NB4 (cell line): ENCODE measurements at places on chromosomes 4 and X.

GRCh38 chrX:48904180-48904579 lies 6.5 kb downstream of the PQBP1 start:
- DNase-seq, result no peak

DNA sequence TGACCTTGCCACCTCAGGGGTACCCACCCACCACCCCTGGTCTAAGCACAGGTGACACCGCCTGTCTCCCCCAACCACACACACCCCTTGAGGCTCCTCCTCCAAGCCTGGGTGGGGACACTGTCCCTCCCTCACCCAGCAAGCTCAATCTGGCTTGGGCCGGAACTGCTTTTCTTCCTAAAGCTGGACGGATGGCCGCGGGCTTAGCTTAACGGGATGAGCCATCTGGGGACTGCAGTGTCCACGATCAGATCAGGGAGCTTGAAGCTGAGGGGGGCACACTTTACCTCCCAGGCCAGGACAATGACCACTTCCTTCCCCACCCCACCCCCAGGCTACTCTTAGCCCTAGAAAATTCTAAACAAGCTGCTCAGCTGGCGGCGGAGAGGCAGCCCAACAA lies 1.0 kb upstream of the SLC6A8 start:
- no peak for DNase-seq

- peak; percentile 74 for DNase-seq
Observed at GRCh38 chr4:102867278-102868152, 1.3 kb upstream of the CISD2 start.

DNA sequence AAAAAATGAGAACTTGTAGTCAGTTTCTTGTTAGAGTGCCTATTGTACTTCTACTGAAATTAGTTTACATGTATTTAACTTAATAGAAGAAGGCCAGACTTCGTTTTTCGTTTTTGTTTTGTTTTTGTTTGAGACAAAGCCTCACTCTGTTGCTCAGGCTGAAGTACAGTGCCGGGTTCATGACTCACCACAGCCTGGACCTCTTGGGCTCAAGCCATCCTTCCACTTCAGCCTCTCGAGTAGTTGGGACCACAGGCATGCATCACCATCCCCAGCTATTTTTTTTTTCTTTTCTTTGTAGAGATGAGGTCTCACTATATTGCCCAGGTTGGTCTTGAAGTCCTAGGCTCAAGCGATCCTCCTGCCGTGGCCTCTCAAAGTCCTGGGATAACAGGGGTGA lies 793.9 kb downstream of the ADGRL3 start:
- DNase-seq, result no peak

GRCh38 chr4:139629436-139630125 lies 36.0 kb upstream of the MGST2 start:
- no peak for DNase-seq

- peak; percentile 7 for DNase-seq
Observed at GRCh38 chr4:81470456-81471297, 1.0 kb downstream of the RASGEF1B start.

DNA sequence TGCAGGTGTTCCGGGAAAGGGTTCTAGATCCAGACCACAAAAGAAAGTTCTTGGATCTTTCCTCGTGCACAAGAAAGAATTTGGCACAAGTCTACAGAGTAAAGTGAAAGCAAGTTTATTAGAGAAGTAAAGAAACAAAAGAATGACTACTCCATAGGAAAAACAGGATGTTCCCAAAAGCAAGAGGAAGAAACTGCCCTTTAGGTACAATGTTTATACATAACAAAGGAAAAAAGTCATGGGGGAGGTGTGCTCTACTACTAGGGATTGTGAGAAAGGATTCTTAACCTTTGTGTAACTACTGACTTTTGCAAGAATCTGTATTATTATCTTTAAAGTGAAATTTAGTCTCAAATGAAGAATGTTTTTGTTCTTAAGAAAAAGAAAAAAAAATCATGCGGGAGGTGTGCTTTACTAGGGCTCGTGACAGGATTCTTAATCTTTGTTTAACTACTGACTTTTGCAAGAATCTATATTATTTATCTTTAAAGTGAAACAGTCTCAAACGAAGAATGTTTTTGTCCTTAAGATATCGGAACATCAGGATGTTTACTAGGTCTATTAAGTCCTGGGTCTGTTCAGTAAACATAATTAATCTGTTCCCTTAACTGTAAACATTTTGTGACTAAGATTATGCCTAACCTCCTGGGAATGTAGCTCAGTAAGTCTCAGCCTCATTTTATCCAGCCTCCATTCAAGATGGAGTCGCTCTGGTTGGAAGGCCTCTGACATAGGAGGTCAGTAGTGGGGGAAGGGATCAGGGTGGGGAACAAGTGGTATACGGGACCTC lies 110.4 kb upstream of the BEND4 start:
- DNase-seq, result no peak

GRCh38 chrX:150700107-150700506 lies 6.9 kb downstream of the MTMR1 start:
- DNase-seq, result no peak

- DNase-seq, result peak; percentile 37
Observed at GRCh38 chr4:109548655-109549054, 11.4 kb upstream of the MCUB start.

DNA sequence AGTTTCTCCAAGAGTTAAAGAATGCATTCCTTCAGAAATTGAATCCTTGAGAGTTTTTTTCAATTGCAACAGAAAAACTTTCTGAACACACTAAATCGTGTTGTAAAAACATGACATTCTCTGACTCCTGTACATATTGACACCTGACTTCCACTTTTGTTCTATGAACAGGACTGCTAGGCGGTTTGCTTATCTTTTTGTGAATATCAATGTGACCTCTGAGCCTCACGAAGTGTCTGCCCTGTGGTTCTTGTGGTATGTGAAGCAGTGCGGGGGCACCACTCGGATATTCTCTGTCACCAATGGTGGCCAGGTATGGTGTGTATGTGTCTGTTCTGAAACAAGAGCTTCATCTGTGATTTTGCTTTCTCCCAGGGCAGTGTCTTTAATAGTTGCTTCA lies 71.9 kb downstream of the MAOA start:
- DNase-seq, result no peak

DNA sequence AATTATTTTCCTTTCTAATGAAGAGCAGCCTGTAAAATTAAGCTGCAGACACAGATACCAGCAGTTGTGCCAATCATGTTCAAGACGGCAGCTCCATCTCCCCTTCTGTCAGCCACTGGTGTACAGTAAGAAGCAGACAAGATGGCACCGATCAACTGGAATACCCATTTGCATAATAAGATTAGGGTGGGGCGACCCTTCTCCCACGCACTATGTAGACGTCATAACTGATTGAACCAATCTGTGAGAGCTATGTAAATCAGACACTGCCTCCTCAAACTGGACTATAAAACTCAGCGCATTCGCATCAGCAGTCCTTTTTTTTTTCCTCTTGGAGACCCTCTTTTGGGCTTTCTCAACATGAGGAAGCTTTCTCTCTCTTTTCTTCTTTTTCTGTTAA lies 40.4 kb upstream of the INTS6L start:
- no peak for DNase-seq

DNA sequence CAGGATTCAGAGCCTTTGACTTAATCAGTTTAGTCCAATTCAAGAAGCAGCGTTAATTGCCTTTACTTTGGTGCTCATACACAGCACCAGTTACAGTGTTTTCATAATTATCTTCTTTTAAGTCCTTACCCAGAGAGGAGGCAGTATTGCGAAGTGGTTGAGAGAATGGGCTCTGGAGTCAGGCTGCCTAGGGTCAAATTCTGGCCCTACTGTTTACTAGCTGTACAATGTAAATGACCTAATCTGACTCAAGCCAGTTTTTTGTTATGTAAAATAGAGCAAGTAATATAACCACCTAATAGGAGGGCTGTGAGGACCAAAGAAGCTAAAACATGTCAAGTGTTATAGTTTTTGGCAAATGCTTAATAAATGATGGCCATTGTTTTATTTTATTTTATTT lies 27.6 kb downstream of the WDR44 start:
- no peak for DNase-seq

- peak; percentile 6 for DNase-seq
Observed at GRCh38 chrX:128807367-128807766, 715.9 kb downstream of the SMARCA1 start.

- no peak for DNase-seq
Observed at GRCh38 chr4:168724243-168724642, 227.4 kb downstream of the PALLD start.

- DNase-seq, result no peak
Observed at GRCh38 chrX:72052415-72053090, 79.2 kb downstream of the RTL5 start.

- no peak for DNase-seq
Observed at GRCh38 chr4:125703443-125703842, 388.7 kb downstream of the FAT4 start.

DNA sequence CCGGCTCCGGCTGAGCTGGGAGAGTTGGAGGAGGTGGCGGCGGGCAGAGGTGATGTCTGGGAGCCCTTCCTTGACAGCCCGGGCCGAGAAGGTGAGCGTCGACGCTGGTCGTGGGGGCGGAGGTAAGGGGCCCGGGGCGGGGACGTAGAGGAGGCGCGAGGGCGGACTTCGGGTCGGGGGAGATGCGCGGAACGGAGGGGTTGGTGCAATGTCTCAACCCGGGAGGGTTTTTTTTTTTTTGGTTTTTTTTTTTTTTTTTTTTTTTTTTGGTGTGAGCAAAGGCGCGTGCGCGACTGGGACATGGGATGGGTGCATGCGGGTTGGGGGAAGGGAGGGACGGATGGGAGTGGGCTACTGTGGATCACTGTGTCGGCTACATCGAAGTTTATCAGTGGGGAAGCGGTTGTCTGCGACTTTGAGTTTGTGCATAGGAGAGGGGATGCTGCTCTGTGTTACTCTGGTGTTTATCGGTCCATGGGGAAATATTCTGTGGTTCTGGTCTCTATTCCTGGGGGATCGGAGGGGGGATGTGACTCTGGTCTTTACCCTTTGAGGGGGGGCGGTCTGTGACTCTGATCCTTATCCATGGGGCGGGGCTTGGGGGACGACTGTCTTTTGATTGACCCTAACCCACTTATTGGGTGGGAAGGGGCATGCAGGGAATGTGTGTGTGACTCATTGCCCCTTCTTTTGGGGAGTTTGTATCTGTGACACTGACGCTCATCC lies 537 bp downstream of the RBM10 start:
- peak; percentile 32 for DNase-seq
